ENCODE measurements at places on chromosomes 7 and 10. TPM values are rescaled to one million over a fixed set of nuclear protein-coding genes. Genes with fewer than 3 reads are reported as not detected.

C10orf95 gene
- 4.8 TPM for total RNA-seq

DNA sequence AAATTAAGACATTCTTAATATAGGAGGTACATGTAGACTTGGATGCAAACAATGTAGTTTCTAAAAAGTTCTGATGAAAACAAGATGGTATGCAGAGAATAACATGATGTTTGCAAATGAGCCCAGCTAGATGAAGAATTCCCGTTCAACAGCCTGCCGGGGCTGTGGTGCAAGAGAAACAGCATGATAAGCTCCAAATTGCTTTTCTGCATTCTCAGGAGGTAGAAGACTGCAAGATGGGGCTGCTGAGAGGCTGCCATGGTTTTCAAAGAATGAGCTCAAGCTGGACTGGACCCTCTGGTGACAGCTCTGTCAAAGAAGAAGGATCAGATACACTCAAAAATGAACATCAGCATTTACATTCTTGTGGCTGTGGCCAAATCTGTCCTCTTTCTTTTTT is 73.4 kb upstream of the PALS2 start:
- DNase-seq, result no peak
- no peak overlapping the region for H3K4me3 ChIP-seq

- no peaks in the 10 kb centered on the region for H3K27me3 ChIP-seq
- no peak overlapping the region for H3K4me3 ChIP-seq
- no peak for DNase-seq
- peak overlapping the region; percentile 66 for H3K27ac ChIP-seq
Measured at GRCh38 chr10:13684806-13685482, 98.2 kb downstream of the PRPF18 start.

DNA sequence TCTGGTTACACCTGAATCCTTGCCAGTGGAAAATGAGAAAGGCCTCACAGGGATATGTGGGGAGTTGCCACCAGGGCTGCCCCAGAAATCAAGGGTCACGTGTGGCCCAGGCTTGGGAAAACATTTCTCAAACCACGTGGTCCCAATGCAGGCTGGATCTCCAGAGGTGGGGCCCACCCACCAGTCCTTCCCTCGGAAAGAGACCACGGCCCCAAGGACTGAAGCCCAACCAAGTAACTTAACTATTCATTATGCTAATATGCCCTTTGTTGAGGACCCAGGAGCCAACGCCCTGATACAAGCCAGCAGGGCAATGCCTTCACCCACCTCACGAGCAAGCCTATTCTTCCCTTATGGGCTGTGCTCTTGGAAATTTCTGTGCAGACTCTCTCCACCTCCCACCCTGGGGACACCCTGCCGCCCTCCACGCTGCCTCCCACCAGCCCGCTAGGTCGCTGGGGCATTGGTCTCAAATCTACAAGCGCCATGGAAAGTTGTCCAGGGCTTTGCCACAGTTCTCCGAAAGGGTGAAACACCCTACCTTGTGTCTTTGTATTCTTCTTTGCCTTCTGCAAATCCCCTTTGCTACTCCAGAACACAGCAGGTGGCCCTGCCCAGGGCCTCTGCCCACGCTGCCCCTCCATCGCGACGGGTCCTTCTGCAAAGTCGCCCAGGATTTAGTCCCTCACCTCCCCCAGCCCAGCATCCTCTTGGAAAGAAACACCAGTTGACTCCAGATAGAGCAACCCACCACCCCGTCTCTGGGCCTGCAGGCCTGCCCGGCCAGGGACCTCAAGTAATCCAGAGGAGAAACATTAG is 8.8 kb downstream of the TNS3 start:
- H3K4me1 ChIP-seq, result peaks cover 37% of the 10 kb centered on the region
- H3K4me3 ChIP-seq, result no peak overlapping the region
- no peak for DNase-seq

GRCh38 chr7:15555381-15555859 is 6.4 kb downstream of the AGMO start:
- no peaks in the 10 kb centered on the region for H3K4me1 ChIP-seq
- no peak overlapping the region for H3K4me3 ChIP-seq
- DNase-seq, result no peak
- H3K27me3 ChIP-seq, result no peaks in the 10 kb centered on the region
- H3K36me3 ChIP-seq, result no peaks in the 10 kb centered on the region
- H3K27ac ChIP-seq, result no peak overlapping the region

- H3K4me3 ChIP-seq, result no peak overlapping the region
- no peak overlapping the region for H3K27ac ChIP-seq
- DNase-seq, result no peak
- no peaks in the 10 kb centered on the region for H3K36me3 ChIP-seq
- no peaks in the 10 kb centered on the region for H3K27me3 ChIP-seq
- H3K4me1 ChIP-seq, result no peaks in the 10 kb centered on the region
Measured at GRCh38 chr7:148289630-148290029, 300.9 kb upstream of the C7orf33 start.

STMP1 gene
- total RNA-seq, result 25.7 TPM

EPO gene
- total RNA-seq, result not detected

- H3K36me3 ChIP-seq, result no peaks in the 10 kb centered on the region
- no peaks in the 10 kb centered on the region for H3K27me3 ChIP-seq
- no peak overlapping the region for H3K4me3 ChIP-seq
- H3K4me1 ChIP-seq, result no peaks in the 10 kb centered on the region
- no peak overlapping the region for H3K27ac ChIP-seq
Measured at GRCh38 chr7:17996442-17997223, 31.0 kb downstream of the PRPS1L1 start.

GRCh38 chr10:113960617-113961181 is 83.0 kb upstream of the ADRB1 start:
- H3K27ac ChIP-seq, result peak overlapping the region; percentile 94
- H3K36me3 ChIP-seq, result no peaks in the 10 kb centered on the region
- peaks cover 12% of the 10 kb centered on the region for H3K4me1 ChIP-seq
- H3K27me3 ChIP-seq, result no peaks in the 10 kb centered on the region
- peak; percentile 86 for DNase-seq

- no peak overlapping the region for H3K4me3 ChIP-seq
- DNase-seq, result peak; percentile 63
- H3K4me1 ChIP-seq, result no peaks in the 10 kb centered on the region
- no peak overlapping the region for H3K27ac ChIP-seq
Measured at GRCh38 chr7:142385491-142386340, 127.9 kb upstream of the PRSS58 start.

GRCh38 chr7:148925836-148926235 is 41.7 kb upstream of the EZH2 start:
- no peaks in the 10 kb centered on the region for H3K36me3 ChIP-seq
- no peak overlapping the region for H3K4me3 ChIP-seq
- DNase-seq, result no peak

DNA sequence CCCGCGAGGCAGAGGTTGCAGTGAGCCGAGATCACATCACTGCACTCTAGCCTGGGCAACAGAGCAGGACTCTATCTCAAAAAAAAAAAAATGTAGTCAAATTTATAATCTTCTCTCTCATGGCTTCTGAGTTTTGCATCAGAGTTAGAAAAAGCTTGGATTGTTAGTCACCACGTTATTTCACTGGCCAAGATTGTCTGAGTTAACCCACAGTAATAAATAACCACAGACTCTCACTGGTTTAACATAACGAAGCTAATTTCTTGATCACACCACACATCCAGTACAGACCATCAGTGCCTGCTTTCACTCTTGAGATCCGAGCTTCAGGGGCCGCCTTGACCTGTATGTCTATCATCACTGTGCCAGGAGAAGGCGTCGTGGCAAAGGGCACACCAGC is 116.8 kb upstream of the JCAD start:
- H3K4me1 ChIP-seq, result no peaks in the 10 kb centered on the region
- H3K36me3 ChIP-seq, result no peaks in the 10 kb centered on the region
- DNase-seq, result no peak

DNA sequence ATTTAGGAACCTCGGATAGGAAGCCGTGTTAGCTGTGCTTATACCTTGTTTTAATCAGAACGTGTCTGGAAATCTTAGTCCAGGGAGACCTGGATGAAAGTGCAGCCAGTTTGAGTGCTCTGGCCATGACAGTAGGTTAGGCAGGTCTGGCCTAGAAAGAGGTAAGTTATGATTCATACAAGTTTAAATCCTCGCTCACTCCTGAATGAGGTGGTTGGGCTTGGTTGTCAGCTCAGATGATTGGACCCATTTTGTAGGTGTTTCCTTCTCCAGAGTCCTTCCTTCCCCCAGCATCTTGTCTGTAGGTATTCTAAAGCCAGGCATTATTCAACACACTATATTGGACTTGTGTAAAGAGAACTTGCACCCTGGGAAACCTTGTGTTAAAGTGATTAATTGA is 561.9 kb upstream of the GALNT17 start:
- H3K27me3 ChIP-seq, result no peaks in the 10 kb centered on the region
- no peaks in the 10 kb centered on the region for H3K4me1 ChIP-seq
- H3K36me3 ChIP-seq, result no peaks in the 10 kb centered on the region
- H3K4me3 ChIP-seq, result no peak overlapping the region
- no peak overlapping the region for H3K27ac ChIP-seq

DNA sequence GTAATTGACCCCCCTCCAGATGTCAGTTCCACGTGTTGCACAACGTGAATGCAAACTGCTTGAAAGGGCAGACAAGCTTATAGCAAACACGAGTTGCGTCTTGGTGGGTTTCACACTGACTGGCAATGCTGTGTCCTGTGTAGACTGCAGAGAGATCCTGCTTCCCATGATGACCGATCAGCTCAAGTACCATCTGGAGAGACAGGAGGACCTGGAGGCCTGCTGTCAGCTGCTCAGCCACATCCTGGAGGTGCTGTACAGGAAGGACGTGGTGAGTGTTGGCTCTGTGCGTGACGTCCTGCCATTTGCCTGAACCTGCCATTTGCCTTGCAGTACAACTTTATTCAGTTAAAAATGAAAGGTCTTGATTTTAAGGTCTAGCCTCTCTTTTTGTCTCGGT is 71.1 kb downstream of the INSYN2A start:
- no peak overlapping the region for H3K4me3 ChIP-seq
- H3K36me3 ChIP-seq, result no peaks in the 10 kb centered on the region
- H3K4me1 ChIP-seq, result no peaks in the 10 kb centered on the region
- no peak overlapping the region for H3K27ac ChIP-seq

DNA sequence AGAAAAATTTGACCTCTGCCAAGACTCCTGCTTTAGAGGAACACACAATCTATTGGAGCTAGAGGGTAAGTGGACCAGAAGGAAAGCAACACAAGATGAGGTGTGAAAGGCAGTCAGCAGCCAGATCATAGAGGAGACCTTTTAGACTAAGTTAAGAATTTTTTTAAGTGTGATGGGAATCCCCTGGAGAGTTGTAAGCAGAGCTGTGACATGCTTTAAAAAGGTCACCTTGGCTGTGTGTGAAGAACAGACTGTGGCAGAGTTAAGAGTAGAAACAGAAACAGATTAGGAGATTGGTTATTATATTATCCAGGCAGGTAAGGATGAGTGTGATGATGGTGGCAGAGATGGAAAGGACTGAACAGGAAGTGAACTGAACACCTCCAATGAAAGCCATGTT is 23.5 kb downstream of the CPEB3 start:
- H3K4me1 ChIP-seq, result no peaks in the 10 kb centered on the region
- no peaks in the 10 kb centered on the region for H3K36me3 ChIP-seq
- H3K4me3 ChIP-seq, result no peak overlapping the region
- no peak for DNase-seq
- no peak overlapping the region for H3K27ac ChIP-seq

DNA sequence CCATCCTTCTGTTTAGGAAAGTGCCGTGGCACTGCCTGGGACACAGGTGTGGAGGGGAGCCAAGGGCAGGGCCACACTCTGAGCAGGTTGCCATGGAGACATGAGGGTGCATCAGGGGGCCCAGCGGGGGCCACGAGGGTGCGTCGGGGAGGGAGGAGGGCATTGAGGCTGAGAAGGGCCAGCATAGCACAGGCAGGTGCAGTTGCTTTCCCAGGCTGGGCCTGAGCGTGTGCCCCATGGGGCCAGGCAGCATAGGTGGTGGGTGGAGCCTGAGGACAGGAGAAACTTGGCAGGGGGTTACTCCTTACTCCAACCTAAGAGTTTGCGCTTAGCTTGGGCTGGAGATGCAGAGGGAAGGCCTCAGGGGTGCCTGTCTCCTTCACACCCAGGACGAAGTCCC is 15.2 kb downstream of the YKT6 start:
- H3K4me3 ChIP-seq, result no peak overlapping the region
- H3K27ac ChIP-seq, result no peak overlapping the region
- no peaks in the 10 kb centered on the region for H3K36me3 ChIP-seq
- no peaks in the 10 kb centered on the region for H3K27me3 ChIP-seq
- no peak for DNase-seq
- H3K4me1 ChIP-seq, result no peaks in the 10 kb centered on the region

APBB1IP gene
- total RNA-seq, result 2.8 TPM
